ENCODE measurements at places on chromosomes 2 and 18.

DNA sequence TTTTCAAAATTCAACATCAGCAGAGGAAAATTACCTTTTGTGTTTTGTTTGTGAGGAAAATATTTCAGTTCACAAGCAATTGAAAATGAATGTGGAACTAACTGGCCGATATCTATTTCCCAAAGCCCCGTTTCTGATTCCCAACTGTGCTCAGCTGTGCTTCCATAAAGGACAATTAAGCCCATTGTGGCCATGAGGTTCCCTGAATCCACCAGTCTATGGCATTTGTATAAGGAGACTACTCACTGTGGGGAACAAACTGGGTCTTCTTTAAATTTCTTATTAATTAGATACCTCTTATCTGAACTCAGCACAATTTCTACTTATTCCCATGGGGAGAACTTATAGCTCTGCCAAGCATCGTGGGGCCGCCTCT is 31.4 kb upstream of the AGAP1 start:
- DNase-seq = no peak

- no peak for DNase-seq
Measured at GRCh38 chr2:33107690-33108482, 161.1 kb downstream of the LTBP1 start.

GRCh38 chr2:57549642-57550102 is 496.9 kb upstream of the VRK2 start:
- DNase-seq = peak; percentile 0

- no peak for DNase-seq
Measured at GRCh38 chr2:57100436-57100835, 916.6 kb downstream of the CCDC85A start.

DNA sequence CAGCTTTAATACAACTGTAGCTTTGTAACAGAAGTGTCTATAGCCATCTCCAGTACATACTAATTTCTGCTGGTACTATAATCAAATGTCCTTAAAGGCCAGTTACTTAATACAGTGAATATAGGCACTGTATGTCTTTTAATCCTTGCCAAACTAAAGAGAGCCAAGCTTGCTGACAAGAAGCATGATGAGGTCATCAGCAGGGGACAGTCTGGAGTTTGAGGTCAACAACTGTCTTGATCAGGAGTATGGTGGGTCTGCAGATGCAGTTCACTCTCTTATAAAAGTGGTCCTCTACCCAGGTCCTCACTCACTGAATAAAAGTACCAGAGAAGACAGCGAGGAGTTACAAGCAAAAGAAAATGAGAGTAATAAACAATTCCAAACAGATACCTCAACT is 219.1 kb downstream of the WDPCP start:
- DNase-seq = no peak

DNA sequence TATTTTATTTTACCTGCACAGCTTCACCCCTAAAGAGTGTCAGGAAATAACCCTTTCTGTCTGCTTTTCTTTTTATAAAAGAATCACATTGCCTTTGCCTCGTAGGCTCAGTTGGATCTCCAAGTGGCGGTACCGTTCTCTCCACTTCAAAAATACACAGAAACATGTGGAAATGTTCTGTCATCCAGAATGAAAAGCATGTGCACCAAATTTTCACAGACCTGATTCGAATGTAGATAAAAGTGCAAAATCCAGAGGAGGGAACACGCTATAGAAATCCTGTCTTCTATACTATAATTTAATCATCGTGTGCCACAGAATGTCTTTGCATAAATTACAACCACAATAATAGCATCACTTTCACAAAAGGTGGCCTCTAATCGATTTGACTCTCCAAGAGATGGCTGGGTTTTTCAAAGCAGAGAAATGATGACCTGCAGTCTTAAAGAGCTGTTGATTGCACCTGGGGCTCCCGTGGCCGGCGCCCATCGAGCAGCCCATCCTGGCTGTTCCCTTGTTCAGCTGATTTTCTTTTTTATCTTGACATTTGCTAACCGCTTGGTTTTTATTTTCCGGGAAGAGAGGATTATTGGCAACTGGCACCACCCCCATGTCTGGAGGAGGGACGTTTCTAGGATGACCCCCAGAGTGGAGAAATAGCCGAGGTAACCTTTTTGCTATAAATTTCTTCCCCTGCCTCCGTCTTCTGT is 290.2 kb downstream of the SOX11 start:
- DNase-seq = no peak

GRCh38 chr2:8857709-8858108 is 20.3 kb upstream of the KIDINS220 start:
- no peak for DNase-seq

DNA sequence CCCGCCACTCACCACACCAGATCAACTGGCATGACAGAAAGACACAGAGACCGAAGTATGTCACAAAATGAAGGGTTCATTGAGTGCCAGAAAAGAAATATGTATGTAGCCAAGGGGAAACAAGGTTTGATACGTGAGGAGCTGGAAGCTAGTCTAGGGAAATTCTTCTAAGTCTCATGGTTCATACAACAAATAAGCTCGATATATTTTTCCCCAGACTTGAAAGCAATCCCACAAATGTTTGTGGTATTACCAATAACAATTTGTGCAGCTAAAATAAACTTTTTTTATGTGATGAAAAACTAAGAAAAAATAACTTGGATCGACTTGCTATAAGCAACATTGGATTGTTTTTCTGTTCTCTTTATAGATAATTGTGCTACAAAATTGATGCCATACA is 777.0 kb downstream of the TSN start:
- no peak for DNase-seq

- no peak for DNase-seq
Measured at GRCh38 chr18:23038712-23039111, 96.6 kb upstream of the CABLES1 start.

DNA sequence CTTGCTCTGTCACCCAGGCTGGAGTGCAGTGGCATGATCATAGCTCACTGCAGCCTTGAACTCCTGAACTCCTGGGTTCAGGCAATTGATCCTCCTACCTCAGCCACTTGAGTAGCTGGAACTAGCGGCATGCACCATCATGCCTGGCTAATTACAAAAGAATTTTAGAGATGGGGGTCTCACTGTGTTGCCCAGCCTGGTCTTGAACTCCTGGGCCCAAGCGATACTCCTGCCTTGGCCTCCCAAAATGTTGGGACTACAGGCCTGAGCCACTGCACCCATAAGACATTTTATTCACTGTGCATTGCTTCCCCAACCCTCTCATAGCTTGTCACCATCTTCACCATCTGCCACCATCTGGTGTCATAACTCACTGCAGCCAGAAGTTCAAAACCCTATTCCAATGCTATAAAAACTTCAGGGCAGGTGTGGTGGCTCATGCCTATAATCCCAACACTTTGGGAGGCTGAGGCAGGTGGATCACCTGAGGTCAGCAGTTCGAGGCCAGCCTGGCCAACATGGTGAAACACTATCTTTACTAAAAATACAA is 78.7 kb downstream of the NCAPH start:
- DNase-seq = no peak

DNA sequence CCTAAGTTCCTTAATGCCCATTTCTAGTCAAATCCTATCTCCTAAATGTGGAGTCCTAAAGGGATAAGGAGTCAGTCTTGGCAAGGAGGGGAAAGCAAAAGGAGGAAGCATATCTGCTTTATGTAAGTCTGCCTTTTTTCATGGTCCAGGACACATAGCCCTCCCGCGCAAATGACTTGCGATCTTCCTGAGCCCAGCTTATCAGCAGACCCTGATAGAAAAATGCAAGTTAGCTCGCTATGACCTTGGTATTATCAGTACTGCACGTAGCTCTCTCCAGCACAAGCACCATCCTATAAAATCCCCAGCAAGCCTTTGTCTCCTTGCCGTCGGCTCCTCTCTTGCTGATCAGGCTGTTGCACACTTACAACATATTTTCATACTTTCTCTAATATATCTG is 281.4 kb upstream of the KCNH7 start:
- DNase-seq = no peak

- no peak for DNase-seq
Measured at GRCh38 chr2:187842978-187843847, 289.0 kb upstream of the TFPI start.

- peak; percentile 13 for DNase-seq
Measured at GRCh38 chr2:219010162-219010756, 17.0 kb upstream of the CRYBA2 start.

DNA sequence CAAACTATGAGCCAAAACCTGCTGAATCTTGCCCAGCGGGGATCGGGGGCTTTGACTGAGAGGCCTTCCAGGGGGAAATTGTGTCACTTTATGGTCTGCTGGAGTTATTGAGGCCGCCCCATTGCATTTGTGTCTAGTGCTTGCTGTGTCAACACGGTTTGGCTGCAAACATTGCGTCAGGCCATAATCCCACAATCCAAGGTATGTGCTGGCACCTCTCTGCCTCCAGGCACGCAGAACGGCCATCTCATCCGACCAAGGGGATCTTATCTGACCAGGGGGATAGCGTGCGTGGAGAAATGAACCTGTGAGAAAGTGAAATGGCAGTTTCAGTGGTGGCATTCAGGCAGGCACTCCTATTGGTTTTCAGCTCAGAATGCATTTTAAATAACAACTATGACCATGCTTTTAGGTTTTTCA is 18.1 kb upstream of the LYPD6B start:
- DNase-seq = no peak

- DNase-seq = no peak
Measured at GRCh38 chr18:43879415-43879814, 602.1 kb upstream of the SYT4 start.

GRCh38 chr2:237074211-237074993 is 11.3 kb upstream of the COPS8 start:
- DNase-seq = no peak

GRCh38 chr2:10402062-10402585 is 46.0 kb downstream of the ODC1 start:
- no peak for DNase-seq

DNA sequence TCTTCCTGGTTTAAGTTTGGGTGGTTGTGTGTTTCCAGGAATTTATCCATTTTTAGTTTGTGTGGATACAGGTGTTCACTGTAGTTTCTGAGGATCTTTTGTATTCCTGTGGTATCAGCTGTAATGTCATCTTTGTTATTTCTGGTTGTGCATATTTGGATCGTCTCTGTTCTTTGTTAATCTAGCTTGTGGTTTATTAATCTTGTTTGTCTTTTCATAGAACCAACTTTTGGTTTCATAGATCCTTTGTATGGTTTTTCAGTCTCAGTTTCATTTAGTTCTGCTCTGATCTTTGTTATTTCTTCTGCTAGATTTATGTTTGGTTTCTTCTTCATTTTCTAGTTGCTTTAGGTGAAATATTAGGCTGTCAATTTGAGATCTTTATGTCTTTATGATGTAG is 202.4 kb upstream of the ZSWIM2 start:
- no peak for DNase-seq

DNA sequence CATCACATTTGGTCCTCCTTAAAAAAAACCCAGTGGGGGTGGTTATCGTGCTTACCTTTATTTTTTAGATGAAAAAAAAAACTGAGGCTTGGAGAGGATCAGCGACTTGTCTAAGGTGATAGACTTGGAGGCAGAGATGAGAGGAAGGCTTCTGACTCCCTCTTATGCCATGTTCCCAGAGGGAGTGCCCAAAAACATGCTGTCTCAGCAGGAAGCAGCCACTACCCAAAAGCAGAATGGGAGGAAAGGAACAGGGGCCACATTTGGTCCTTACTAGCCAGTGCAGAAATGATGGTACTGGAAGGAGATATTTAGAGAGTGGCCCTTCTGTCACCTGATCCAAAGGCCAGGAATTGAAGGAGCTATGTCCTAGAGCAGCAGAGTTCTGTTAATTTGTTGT is 118.4 kb downstream of the B3GNT2 start:
- DNase-seq = no peak

DNA sequence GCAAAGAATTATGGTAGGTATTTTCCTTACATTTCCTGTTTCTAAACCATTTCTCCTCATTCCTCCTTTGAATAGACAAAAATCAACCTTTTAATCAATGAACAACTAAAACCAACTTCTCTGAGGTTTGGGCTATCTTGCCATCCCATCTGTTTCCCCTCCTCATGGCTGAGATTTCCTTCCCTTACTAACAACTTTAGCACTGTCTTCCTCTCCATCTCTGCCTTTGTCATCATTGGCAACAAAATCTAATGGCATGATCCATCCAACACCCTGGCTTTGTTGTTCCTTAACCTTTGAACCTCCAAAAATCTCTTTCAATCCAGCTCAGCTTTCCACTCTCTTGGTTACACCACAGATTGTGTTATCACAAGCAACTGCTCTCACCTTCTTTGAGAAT is 95.3 kb upstream of the FAM136A start:
- DNase-seq = no peak

DNA sequence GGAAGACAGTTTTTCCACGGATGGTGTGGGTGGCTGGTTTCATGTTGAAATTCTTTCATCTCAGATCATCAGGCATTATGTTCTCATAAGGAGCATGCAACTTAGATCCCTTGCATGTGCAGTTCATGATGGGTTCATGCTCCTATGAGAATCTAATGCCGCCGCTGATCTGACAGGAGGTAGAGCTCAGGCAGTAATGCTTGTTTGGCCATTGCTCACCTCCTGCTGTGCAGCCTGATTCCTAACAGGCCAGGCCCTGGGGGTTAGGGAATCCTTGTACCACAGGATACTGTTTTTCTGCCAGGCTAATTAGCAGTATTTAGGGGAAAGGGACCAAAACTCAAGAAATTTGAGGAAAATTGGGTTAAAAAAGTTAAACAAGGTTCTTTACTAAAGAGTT is 5.3 kb upstream of the LHCGR start:
- DNase-seq = no peak

DNA sequence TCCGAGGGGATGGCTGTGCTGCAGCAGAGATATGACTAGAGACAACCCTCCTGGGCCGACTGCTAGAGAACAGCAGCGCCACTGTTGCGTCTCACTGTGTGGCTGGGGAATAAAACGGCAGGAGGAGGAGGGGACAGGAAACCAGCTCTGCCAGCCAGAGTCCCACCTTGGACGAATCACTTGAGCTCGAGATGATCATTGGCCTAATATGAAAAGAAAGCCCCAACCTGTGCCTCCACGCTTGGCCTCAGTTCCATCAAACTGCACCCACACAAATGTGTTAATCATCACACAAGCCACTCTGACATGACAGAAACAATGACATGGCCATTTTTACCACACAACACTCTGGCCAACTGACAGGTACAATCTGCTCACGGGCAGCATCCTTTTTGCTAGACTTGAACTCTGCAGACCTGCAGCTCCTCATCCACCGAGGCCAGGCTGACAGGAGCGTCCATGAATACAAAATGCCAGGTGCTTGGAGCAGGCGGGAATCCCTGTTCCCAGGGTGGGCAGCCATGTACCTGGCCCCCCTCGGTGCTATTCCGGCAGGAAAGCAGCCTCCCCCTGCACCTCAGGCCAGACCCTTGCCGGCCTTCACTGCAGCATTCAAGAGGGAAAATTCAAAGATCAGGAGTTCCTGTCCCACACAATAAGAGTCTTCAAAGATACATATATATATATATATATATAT is 52.3 kb downstream of the PARD6G start:
- no peak for DNase-seq

DNA sequence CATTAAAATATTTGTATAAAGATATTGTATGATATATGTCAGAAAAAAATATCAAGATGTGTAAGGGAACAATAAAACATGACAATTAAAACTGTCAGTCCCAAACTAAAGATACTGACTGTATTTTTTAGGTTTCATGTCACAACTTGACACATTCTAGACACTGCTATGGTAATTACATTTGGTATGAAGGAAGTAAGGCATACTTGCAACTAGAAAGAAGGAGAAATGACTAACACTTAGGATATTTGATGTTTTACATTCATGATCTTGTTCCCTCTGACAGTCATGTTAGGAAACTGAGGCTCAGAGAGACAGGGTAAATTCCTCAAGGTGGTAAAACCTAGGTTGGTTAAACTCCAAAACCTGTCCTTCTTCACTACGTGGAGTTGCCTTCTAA is 68.3 kb downstream of the TMEFF2 start:
- DNase-seq = no peak

Measured in CD4-positive, alpha-beta T cell treated with Interleukin-4 for 4 hours (primary cell).